Putamen (tissue), 1 donor: ENCODE measurements at places on chromosomes 2 and 18.
A peak's percentile ranks its signal among the peaks of the same experiment; 100 is the strongest.

DNA sequence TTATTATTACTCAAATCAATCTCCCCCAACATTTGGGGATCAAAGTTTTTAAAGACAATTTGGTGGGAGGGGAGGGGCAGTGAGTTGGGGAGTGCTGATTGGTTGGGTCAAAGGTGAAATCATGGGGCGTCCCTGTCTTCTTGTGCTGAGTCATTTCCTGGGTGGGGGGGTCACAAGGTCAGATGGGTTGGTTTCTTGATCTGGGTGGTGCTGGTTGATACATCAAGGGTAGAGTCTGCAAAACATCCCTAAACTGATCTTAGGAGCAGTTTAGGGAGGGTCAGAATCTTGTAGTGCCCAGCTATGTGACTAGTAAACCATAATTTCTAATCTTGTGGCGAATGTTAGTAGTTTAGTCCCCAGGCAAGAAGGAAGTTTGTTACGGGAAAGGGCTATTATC lies 67.4 kb downstream of the MOGAT1 start:
- DNase-seq = no peak

DNA sequence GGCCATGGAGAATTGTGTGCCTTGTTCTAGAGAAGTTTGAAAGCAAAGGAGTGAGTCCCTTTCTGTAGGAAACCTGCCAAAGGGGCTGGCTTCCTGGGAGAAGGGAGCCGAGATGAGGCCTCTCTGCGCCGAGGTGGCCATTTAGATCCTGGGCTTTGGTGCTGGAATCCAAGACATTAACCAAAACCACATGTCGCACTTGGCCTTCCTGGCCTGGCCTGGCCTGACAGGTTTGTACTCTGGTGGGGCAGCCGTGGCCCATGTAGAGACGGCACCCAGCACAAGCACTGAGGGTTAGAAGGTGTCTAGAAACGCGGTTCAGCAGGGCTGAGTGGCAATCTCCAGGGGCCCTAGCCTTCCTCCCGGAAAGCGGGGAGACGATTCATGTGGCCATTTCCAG lies 7.1 kb downstream of the CNNM3 start:
- no peak for DNase-seq

- DNase-seq = no peak
These were observed 483.8 kb downstream of the GALR1 start for GRCh38 chr18:77733292-77733903.

DNA sequence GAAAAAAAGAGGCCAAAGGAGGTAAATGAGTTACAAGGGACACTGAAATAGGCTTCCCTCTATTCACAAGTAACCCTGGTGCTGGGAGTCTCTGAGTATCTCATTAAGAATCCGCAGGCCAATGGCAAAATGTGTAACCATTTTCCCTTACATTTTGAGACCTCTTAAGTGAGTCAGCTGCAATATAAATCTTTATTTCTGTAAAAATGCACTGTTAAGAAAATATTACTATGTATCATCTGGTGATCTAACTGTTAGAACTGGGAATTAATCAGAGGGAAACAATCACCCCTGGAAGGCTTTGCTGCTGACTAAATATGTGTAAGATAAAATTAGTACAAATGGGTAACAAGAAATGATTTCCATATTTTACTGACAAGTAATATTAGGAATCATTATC lies 483.1 kb upstream of the CHST9 start:
- no peak for DNase-seq

- DNase-seq = no peak
These were observed 373.4 kb downstream of the LPIN1 start for GRCh38 chr2:12119841-12120240.

DNA sequence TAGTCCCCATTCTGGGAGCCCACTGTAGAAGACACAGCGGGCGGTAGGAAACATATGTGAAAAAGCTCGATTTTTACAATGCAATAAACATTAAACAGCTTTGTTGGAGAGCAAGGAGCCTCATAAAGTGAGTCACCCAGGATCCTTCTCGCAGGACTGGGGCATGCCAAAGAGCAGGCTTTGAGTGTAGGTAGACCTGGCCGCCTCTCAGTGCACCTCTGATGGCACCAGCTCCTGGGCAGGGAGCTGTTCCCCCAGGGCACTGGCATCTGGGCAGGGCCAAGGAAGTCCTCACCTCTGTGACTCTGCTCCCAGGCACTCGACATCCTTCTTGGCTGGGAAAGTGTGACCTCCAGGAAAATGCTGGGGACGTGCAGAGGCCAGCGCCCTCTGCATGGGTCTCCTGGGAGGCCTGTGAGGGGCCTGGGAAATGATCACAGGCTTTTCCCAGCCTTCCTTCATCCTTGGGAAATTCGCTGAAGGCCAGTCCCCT lies 94.2 kb downstream of the POLR1A start:
- no peak for DNase-seq

DNA sequence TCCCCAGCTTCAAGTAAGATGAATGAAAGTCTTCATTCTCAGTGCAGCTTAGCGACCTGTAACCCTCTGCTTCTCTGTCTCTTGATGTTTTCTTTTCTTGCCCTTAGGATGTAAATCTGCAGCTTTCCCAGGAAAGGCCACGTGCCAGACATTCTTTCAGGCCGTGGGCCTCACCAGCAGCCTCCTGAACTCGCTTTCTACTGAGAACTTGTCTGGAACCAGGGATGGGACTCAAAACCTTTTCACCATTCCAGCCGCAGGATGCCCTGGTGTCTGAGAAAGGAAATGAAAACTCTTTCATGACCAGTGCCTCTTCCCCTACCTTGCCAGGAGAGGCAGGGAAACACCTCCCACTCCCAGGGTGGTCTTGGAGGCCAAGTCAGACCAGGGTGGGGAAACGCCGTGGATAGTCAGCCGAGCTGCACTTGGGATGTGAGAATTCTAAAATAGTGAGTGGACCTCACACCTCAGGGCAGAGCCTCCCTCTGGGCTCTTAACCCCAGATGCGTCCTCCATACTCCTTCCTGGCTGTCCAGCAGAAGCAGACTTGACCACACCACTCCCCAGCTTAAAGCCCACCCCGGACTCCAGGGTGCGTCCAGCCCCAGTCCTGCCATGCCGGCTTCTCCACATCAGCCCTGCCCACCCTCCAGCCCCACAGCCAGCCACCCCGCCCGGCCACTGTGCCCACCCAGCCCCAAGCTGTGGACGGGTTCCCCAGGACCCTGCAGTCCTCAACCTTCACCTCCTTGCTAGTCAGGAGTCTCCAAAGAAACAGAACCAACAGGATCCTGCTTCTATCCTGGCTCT lies 115.5 kb downstream of the TWIST2 start:
- no peak for DNase-seq

GRCh38 chr18:9756933-9757470 lies 48.9 kb downstream of the RAB31 start:
- DNase-seq = no peak

DNA sequence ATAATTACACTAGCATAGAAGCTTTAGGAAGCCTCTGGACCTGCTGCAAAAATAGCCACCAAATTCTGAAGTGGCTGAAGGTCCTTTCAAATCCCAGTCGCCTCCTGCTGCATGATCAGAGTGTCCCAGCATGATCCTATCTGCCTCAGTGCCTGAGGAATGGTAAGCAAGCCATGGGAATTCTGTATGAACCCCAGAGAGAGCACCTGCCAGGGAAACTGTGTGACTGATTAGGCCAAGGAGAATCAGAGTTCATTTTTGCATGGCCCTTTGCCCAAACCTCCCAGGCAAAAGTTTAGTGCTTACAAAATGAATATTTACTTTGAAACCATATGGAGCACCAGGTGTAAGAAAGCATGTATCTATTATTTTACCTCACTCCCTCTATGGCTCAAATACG lies 221.4 kb downstream of the ARL4C start:
- no peak for DNase-seq

DNA sequence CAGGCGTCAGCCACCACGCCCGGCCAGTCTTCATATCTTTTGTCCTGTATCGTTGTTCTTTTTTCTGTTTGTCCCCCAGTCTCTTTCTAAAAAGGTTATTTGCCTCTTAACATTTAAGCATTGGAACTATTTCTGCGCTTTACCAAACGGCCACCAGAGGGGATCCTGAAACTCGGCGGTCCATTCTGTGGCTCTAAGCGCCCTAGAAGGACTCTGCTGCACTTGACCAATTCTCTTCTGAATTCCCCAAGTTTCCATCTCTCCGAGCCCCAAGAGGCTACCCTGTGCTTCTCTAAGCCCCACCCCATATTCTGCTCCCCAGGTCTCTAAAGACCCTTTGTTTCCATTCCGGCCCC lies 33.1 kb upstream of the REG3G start:
- peak; percentile 37 for DNase-seq

DNA sequence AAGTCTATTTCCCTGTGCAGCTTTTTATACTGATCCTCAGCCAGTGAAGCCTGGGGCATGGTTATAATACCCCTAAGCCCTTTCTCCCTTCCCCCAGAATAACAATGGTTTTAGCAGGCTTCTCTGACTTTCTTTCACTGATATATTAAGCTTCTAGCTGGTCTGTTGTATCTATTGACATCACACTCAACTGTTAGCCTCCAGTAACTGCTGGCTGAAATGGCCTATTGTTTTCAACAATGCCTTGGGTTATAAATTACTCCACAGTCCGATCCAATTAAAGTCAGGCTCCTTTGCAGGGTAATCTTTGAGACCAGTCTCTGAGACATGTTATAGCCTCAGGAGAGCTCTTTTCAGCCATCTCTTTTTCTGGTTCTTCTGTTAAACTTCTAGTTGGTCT lies 2.9 kb upstream of the SLC9A4 start:
- no peak for DNase-seq

DNA sequence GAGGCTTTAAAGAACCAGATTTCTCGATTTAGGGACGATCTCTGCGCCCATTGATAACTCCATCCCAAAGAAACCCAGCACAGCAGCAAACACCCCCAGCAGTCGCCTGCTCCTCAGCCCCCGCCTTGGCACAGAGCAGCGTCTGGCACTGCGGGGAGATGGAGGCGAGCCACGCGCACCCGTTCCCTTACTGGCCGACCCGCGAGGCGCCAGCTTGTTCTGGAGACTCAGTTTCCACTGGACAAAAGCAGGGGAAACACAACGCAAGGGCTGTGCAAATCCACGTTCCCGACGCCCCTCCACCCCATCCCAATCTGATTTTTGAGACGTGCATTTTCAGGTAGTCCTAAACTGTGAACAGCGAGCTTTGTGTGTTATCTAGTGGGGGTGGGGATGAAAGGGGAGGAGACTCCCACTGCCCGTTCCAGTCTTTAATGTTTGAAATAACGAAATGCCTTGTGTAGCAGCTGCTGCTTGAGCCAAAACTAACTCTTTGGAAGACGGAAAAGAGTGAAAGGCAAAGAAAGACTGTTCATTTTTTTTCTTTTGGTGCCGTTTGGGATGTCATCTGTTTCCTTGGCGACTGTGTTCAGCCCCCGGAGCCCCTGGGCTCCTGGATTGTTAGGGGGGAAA lies 143.2 kb downstream of the MEIS1 start:
- DNase-seq = no peak

DNA sequence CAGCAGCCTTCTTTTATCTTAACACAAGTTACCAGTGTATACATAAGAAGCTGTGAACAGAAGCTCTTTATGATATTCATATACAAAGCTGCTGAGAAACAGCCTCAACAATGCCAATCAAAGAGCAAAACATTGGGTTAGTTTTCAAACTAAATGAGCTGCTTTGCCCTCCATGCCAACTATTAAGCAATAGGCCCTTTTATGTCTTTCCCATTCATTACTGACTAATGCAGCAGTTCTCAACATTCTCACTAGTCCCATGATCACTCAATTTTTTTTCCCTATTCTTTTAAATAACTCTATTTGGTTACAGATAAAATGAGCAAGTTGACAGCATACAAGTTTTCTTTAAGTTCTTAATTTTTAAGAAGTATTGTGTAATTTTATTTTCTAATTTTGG lies 57.9 kb upstream of the FRZB start:
- peak; percentile 79 for DNase-seq

GRCh38 chr18:48824231-48824970 lies 126.4 kb downstream of the SMAD7 start:
- no peak for DNase-seq

DNA sequence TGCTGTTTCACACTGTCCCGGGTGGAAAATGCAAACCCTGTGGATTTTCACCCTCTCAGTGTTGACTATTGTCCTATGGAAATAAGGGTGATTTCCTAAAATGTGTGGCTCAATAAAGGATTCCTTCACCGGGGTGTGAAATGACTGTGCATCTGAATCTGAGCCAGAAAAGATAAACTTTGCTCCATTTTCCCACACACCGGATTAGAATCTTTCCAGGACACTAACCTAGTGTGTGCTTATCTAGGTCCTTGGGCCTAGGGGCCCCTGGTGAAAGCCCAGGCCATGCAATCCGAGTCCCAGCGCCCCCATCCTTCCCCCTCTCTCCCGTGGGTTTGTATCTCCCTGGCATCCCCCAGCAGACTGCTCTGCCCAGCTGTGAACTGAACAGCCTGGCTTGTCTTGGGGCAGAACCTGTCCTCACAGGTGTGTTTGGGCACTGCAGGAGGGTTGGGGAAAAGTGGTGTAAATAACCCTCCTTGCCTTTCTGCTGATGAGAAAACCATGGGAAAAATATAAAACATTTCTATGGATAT lies 17.3 kb downstream of the KLHL29 start:
- DNase-seq = no peak

- DNase-seq = no peak
These were observed 173.5 kb downstream of the ATAD2B start for GRCh38 chr2:23753291-23754010.

DNA sequence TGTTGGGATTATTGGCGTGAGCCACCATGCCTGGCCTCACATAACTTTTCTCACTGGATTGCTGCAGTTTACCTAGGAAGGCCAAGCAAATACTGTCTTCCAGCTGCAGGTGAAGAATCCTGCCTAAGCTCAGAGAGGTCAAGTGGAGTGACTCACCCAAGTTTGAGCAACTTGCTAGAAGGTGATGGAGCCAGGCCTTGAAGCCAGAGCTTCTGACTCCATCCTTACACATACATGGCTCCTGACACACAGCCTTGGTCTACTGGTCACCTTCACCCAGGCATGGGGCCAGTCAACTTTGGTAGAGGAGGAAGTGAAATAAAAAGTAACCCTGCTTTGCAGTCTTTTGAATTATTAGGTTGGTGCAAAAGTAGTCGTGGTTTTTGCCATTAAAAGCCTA lies 93.5 kb downstream of the VWA3B start:
- no peak for DNase-seq

- no peak for DNase-seq
These were observed 58.7 kb downstream of the STPG4 start for GRCh38 chr2:47096451-47096850.

DNA sequence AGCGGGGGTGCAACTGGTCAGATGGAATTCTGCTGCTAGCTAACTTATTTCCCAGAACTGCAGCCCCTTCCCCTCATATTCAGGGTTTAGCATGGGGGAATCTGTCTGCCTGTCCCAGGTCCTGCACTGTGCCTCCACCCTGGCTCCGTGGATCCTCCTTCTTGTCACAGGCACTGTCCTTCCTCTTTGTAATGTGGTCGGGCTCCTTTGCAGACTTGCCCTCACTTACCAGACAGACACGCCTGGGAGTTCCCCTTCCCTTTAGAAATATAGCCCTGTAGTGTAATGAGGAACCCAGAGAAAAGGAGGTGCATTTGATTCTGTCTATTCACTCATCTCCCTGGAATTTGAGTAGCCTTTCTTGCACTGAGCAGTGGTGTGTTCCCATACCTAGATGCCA lies 108.7 kb downstream of the TRIM43 start:
- DNase-seq = no peak
